CD8-positive, alpha-beta T cell (primary cell): ENCODE measurements at places on chromosomes 3 and 15.

- no peak for DNase-seq
Measured at GRCh38 chr3:141992512-141992911, 116.1 kb downstream of the ATP1B3 start.

- no peak for DNase-seq
Measured at GRCh38 chr3:111326144-111326995, 215.6 kb upstream of the CD96 start.

DNA sequence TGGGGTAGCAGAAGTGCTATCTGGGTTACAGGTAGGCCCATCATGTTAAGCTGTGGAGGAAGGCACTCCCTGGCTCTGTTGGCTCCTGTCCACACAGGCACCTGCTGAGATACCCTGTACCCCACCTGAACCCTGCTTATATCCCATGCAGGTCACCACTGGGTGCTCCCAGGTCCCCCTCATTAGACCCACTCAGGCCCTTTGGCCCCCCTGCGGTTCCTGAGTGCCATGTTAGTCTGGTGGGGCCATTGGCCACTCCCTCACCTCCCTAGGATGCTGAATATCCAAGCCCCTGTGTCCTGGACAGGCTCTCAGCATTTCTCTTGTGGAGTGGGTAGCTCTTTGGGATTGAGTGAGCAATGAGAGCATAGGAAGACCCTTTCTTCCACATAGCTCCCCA lies 128.2 kb downstream of the EPHB1 start:
- no peak for DNase-seq

DNA sequence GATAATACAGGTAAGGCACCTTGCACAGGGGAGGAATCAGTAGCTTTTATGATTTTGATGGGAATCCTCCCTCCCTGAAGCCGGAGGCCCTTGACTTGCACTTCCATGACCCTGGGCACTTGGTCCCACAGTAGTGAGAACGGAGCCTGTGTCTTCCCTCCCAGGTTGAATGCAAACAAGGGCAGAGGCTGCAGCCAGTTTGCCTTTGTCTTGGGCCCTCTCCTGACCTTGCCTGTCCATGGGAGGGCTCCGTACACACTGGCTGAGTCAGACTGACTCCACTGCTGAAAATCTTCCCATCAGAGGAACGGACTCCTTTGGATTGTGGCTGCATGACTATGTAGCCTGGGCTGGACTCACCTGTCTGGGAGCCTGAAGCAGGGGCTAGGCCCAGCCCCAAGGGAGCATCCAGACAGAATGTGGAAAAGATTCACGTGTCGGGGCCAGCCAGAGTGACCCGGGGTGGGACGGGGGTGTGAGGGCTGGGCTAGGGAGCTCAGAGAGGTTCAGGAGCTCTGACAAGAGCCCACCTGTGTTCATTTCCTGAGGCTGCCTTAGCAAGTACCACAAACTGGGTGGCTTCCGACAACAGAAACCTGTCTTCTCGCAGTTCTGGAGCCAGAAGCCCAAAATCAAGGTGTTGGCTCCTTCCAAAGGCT lies 9.5 kb downstream of the TBC1D21 start:
- DNase-seq = no peak

DNA sequence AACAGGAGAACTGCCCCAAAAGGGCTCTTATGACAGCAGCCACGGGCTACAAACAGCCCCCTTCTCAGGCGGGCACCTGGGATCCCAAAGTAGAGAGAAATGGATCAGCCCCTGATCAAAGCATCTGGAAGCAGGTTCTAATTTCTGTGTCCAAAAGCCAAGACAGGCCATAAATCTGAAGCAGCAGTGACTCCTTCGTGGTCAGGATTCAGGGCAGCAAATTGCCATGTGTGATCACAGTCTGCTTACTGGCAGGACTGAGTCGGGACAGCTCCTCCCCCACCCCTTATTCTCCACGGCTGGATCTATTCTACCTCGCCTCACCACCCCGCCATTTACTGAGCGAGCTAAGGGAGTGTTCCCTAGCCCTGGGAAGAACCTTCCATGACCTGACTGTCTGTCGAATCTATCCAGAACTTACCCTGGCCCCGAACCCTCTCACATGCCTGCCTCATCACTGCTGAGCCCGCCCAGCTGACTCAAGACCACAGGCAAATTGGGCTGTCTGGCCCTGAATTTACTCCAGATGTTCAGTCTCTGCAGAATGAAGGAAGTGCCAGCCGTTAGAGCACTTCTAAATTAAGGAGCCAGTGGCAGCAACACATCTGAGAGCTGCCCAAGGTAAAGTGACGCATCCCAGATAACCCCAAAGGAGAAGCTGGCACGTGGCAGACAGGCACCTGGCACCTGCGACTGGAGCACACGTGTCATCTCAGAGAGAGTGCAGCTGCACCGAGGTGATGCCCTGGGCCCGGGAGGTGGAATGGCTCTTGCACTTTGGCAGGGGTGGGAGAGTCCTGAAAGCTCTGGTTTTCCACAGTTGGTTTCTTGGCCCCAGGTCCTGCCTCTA lies 1.3 kb downstream of the LRRC15 start:
- DNase-seq = no peak

- DNase-seq = no peak
Measured at GRCh38 chr3:129260606-129261005, 11.2 kb downstream of the COPG1 start.

- no peak for DNase-seq
Measured at GRCh38 chr3:15290736-15291135, 41.6 kb downstream of the SH3BP5 start.

DNA sequence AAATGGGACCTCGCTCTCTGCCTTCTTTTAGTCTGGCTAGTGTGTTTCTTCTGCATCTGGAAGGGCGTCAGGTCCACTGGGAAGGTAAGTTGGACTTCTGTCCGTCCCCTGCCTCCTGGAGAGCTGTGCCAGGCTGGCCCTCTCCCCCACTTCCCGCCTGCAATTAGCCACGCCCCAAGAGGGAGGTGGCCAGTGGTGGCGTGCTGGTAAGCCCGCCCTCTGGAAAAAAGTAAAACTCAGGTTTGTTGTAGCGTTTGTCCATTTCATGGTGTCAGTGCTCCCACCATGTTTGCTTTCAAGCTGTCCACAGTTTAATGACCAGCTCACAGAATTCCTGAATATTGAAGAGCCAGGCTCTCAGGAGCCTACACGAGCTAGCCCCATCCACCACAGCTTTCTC lies 55.6 kb downstream of the SLC6A6 start:
- DNase-seq = no peak

- DNase-seq = no peak
Measured at GRCh38 chr3:67644827-67645226, 9.6 kb downstream of the SUCLG2 start.

- DNase-seq = no peak
Measured at GRCh38 chr15:58285212-58285920, 146.4 kb upstream of the LIPC start.

GRCh38 chr3:167711439-167711838 lies 23.3 kb downstream of the PDCD10 start:
- DNase-seq = no peak

DNA sequence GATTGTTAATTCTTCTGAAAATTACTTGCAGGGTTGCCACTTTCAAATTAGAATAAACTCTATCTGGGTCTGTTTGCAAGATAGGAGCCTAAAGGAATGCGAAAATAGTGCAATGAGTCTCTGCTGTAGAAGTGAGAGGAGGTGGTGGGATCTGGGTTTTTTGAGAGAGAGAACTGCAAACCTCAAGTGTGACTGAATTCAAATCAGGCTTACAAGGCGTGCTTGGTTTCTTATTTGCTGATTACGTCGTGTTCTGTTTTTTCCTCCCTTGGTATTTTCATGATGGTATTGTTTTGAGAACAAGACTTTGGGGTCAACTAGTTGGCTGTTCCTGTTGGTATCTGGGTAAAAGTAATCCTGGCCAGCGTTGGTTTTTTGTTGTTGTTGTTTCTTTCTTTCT lies 490.9 kb upstream of the CFAP20DC start:
- no peak for DNase-seq

DNA sequence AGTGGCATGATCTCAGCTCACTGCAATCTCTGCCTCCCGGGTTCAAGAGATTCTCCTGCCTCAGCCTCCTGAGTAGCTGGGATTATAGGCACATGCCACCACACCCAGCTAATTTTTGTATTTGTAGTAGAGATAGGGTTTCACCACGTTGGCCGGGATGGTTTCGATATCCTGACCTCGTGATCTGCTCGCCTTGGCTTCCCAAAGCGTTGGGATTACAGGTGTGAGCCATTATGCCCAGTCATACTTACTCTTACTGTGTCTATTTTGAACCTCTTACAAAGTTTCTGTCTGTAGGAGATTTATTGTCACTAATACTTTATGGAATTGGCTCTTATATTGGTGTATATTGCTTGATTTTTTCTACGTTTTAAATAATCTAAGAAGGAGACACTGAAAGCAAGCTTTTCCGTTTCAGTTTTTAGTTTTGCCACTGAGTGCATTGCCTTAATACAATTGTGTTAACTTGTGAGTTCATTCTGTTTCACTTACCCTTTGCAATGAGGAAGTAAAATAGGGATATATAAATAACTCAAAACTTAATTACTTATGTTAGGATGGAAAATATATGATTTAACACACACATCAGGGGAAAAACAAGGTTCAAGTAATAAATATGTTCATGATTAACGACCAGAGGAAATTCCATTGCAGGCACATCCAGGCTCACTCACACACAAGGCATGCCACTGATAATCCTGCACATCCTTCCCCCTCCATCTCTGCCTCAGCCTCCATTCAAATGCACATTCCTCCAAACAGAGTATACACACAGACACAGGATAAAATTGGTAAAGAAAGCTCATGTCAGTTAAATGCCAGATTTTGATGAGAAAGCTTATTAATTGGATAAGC lies 279.3 kb upstream of the RASGRP1 start:
- no peak for DNase-seq

GRCh38 chr3:178480274-178480673 lies 56.0 kb upstream of the KCNMB2 start:
- DNase-seq = no peak

GRCh38 chr3:158842976-158843375 lies 41.1 kb downstream of the MFSD1 start:
- no peak for DNase-seq

DNA sequence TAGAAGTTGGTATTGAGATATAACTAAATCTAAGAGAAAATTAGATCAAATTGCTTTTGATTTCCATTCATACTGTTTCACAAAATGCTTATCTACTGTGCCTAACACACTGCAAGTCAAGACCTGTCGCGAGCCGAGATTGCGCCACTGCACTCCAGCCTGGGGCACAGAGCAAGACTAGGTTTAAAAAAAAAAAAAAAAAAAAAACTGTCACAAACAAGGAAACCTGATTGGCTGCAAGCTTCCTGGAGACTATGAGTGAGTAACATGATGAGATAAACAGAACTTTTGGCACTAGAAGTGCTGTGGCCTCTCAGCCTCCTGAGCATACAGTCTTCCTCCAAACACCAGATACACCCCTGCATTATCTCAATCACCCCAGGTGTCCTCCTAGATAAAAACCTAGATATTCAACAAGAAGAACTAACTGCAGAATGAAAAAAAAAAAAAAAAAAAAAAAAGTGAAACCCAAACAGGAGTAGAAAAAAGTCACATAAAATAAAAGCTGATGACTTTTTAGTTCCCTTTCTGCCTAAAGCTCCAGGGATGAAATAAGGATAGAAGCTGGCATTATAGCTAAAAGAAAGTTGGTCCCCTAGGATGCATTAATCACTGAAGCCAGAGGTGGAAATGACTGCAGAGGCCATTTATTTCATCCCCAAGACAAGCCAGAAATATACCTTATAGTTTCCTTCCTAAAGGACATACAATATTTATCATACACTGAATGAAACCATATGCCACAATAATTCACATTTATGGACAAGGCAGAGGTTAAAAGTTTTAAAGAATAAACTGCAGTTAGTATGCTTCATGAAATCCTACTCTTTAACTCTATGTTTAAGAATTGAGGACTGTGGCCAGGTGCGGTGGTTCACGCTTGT lies 82.4 kb downstream of the P3H2 start:
- DNase-seq = no peak

DNA sequence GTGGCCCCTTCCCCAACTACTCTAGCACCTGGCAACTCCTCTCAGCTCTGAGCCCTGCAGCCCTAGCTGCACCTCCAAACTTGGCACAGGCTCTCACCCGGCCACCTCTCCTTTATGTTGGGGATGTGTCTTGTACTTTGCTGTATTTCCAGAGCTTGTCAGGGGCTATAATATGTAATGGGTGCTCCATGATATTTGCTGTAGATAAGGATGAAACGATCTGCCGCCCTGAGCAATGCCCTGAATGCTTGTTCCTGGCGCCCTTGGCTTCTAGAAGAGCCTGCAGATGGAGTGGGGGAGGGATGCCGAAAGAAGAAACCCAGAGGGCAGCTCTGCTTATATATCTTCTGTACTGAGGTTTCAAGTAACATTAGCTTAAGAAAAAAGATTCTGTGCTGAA lies 35.9 kb upstream of the ZBTB38 start:
- DNase-seq = no peak

DNA sequence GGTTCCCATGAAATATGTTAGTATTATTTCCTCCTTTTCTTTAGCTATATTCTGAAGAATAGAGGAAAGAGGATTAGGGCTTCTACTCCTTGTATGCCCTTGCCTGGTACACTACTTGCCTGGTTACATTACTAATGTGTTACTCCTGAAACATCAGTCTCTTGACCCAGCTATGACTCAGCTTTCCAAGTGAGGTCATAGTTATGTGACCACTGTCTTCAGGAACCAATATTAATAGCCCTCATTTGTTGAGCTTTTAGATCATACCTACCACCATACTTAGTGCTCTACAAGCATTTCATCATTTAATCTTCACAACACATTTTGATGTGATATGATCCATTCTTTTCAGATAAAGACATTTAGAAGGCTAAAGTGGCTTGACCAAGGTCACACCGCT lies 60.3 kb downstream of the CMSS1 start:
- no peak for DNase-seq

DNA sequence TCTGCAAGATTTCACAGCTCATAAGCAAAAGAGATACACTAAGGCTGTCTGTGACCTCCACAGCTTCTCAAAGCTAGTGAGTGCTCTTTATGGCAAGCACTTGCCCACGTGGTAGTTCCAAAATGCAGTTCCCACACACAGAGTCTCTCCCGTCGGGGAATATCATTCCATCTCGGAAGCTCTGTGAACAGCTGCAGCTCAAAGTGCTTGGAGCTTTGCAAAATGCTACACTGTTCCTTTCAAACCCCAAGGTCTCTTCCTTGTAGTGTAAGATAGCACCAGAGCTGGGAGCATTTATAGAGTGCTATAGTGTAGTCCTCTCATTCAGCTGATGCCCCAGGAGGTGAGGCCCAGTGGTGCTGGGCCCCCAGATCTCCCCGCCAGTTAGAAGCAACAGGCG lies 36.1 kb downstream of the ST6GAL1 start:
- no peak for DNase-seq

- no peak for DNase-seq
Measured at GRCh38 chr15:50803479-50804180, 38.1 kb upstream of the SPPL2A start.
